Activated B cell treated with CpG ODN at 0.5 μM for 24 hours (primary cell): ENCODE measurements at places on chromosomes 7 and 10. TPM values are rescaled to one million over a fixed set of nuclear protein-coding genes. Genes with fewer than 3 reads are reported as not detected.
A peak's percentile ranks its signal among the peaks of the same experiment; 100 is the strongest.

DNA sequence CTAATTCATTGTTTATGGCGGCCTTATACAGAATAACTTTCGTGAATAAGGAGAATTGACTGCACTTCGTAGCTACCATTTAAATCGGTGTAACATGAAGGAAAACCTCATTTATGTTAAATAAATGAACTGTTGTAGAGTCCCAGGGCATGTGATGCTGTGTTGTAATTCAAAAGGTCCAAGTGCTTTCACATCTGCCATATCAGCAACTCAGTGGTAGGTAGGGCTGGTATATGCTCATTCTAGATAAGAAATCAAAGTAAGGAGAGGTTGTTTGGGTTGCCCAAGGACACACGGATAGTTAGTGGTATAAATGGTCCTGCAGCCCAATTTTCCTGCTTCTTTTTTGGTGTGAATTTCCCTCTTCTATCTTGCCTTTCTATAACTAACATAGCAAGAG lies 15.8 kb downstream of the BBS9 start:
- DNase-seq = no peak

DNA sequence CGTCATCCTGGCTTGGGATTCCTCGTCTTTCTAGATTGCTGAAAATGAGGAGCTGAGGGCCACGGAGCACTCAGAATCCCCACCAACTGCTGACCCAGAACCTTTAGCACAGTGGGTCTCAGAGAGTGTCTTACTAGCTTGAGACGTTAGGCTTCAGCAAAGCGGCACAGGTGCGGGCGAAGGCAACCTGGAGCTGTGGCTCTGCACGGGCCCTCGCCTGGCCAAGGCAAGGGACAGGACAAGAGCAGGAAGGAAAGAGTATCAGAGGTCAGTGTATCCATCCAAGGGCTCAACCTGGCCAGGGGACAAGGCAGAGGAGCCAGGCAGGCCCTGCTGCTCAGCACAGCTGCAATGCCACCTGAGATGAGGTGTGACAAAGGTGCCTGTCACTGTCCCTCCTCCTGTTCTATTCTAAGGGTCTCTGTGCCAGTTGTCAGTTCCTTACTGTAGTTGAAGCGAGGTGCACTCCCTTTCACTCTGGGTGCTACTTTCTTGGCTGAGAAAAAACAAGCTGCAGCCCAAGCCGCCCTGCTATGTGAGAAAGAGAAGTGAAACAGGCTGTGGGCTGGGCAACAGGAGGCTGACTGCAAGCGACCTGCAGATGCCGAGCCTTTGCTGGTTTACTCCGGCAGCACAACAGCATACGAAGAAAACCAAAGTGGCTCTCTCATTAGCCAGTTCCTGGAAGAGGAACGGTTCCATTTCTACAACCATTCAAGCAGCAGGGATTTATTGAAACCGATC lies 33.3 kb upstream of the KDM7A start:
- DNase-seq = peak; percentile 61

- DNase-seq = no peak
Measured at GRCh38 chr10:121059351-121059750, 208.2 kb downstream of the WDR11 start.

DNA sequence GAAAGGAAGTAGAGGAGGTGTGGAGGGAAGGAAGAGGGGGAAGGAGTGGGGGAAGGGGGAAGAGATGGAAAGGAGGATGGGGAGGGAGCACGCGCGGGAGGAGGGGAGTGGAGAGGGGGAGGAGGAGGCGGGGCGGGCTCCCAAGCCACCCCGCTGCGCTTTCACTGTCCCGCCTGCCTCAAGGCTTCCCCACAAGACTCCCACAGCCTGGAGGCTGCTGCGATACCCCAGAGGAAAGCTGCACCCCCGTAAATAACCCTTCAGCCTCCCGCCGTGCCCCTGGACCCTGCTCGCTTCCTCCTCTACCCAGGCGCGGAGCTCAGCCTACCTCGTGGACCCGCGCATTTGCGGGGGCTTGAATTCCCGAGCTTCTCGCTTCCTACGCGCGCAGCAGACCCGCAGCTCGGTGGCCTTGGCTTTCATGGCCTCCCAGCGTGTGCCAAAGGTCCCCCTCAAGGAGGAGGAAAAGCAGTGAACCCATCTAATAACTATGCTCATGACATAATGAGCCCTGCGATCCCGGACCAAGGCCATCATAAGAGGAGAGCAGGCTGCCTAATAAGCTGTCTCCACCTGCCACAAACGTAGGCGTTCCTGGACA lies at the start of gene C10orf67:
C10orf67 (minus strand) TSS at position 557 of the 601 bp plus-strand sequence; CDS start at position 534, 23 bp downstream.
- DNase-seq = no peak

GRCh38 chr7:103626776-103627175 lies 180.8 kb upstream of the SLC26A5 start:
- DNase-seq = no peak

- no peak for DNase-seq
Measured at GRCh38 chr10:78552261-78552811, 516.4 kb upstream of the ZMIZ1 start.

- DNase-seq = no peak
Measured at GRCh38 chr10:79158402-79159097, 89.8 kb downstream of the ZMIZ1 start.

- DNase-seq = no peak
Measured at GRCh38 chr10:132987671-132988571, 45.6 kb upstream of the CFAP46 start.

Gene HNRNPF
- 253 and 255 TPM in 2 replicates for total RNA-seq

Gene ZNF239
- total RNA-seq = 5.7 and 9.4 TPM in 2 replicates

Gene STRA8
- total RNA-seq = not detected in 2 replicates

Gene JAKMIP3
- 0.05 and 0.09 TPM in 2 replicates for total RNA-seq

Gene ATXN7L1
- 14.4 and 18.6 TPM in 2 replicates for total RNA-seq
